ENCODE measurements at places on chromosomes 11 and 22.

DNA sequence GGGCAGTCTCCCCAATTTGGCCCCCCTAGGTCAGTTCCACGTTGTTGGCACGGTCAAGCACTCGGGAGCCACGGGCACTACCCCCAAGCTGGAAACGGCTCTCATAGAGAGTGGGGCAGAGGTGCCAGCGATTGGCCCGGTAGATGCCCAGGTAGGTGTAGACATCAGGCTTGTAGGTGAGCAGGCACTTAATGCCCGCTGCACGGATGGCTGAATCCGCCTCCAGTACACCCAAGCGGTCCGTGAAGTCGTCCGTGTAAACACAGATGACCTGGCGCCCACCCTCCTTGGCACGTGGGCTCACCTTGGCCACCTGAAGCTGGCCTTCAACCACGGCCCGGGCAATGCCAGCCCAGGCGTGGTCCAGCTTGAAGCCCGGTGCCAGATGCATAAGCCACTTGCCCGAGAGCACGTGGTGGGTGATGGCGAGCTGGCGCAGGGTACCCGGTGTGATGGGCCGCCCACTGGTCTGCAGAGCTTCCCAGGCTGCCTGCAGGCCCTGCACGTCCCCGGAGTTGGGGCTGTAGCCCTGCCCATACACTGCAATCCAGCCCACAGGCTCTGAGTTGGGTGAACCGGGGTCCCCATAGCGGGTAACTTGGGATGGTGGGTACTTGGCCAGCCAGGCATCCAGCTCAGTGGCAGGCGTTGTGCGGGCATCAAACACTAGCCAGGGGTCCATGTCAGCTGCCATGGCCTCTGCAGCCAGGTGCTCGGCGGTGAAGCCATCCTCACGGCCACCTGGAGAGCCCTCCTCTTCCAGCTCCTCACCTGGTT lies 1.2 kb downstream of the C11orf68 start:
- DNase-seq = no peak

DNA sequence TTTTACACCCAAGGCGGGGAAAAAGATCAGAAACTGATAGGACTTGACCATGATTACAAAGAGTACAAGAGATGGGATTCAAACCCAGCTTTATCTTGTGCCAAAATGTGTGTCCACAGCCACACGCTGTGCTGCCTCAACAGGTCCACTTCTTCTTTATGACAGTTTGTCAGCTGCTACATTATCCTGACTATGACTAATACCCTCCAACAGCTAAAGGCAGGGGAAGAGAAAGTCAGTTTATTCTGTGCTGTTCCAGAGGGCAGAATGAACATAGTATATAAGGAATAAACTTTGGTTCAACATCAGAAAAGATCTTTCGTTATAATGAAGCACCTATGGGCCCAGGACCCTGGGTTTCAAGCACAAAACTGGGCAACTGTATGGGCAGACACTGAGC lies 668.2 kb upstream of the TENM4 start:
- DNase-seq = no peak

DNA sequence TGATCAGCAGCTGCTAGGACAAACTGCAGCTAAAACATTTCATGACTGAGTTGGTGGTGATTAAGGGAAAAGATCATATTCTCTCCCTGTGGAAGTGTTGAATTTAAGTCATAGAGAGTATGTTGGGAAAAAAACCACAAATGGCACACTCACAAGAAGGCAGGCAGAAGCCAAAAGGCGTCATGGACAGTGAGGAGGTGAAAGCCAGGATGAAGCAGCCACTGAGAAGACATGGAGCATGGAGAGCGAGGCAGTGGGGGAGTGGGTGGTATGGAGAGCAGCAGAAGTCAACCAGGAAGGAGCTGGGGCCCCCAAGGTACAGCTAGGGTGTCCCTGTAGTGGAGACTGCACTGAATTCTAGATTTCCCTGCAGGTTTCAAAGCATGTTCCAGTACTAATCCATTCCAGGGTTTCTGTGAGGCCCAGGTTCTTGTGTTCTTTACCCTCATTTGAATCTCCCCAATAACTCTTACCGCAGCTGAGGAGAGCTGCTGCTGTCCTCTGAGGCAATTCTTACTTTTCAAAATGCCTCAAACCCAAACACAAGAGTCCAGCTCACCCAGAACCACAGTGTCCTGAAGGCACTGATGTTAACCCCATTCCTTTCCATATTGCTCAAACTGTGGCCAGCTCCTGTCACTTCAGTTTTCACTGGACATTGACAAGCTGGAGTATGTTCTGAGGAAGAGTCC lies 191.8 kb upstream of the E2F8 start:
- no peak for DNase-seq

DNA sequence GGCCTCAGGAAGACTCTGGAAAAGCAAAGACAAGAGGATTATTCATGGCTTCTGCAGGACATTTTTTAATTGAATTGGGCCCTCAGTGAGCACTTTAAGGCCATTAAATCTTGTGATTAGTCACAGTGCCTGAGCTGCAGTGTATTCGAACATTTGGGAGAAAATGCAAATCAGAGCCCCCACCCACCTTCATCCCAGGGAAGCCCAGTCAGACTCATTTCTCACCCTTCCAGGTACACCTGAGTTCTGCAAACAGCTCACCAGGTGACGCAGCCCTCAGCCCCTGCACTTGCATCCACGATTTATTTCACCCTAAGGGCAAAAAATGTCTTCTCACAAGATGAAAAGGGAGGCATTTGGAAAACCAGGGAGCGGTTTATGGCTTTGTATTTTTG lies 128.7 kb downstream of the MPPED1 start:
- DNase-seq = no peak

GRCh38 chr11:7528514-7529049 lies 14.8 kb downstream of the PPFIBP2 start:
- no peak for DNase-seq

DNA sequence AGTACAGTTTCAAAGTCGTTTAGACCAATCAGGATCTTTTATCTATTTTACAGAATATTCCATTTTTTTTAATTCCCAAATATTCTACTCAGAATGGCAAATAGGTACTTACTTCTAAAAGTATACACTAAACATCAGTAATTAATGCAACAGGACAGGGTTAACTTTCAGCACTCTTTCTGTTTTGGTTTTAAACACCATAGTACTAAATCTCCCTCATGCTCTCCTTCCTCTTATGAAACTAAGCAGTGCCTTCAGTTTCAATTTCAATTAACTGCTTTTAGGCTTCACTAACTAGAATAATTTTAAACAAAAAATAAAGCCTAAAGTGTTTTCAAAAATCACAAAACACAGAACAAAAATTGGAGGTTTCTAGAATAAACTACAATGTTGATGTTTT lies 57.9 kb downstream of the NOX4 start:
- DNase-seq = no peak

DNA sequence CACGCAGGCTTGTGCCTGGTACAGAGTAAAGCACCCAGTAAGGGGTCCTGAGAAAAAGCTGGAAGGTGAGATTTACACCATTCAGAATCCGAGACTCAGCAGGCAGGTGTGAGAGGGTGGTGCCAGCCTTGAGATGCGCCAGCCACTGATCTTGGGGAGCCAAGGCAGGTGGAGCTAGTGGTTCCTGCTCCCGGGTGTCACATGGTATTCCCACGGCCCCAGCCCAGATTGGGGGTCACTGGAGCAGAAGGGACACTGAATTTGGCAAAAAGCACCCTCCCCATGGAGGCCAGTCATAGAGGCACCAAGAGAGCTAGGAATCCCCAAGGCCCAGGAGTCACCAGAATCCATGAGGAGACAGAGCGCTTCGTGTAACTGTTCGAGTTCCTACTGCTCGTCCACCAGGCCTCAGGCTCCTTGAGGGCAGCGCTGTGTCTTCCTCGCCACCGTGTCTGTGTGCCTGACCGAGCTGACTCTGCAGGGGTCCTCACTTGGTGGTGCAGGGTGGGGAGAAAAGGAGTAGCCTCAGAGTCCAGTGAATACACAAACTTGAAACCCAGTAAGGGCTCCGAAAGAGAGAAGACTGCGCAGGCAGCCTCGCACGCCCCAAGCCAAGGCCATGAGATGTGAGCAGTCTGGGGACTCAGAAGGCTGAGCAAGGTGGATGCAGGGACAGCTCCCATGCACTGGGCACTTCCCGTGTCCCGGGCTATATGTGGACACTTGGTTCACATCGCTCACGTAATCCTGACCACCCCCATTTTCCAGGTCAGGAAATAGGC lies 28.2 kb downstream of the TOM1 start:
- DNase-seq = no peak

DNA sequence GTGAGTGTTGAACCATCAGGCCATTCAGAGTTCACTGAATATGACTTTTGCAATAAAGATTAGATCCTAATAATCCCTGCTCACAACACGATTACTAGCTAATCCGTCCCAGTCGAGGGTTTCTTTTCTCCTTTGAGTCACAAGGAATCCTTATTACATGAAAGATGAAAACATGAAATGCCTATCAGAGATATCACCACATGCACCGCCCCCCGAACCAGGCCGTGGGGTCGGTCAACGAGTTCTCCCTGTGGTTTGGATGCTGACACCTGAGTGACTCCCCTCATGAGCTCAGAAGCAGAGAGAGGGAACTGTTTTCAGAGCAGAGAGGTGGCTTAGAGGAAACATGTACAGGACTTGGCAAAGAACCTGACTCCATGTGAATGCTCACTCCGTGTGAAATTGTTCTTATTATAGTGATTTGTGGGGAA lies 263.3 kb downstream of the ETS1 start:
- DNase-seq = no peak

DNA sequence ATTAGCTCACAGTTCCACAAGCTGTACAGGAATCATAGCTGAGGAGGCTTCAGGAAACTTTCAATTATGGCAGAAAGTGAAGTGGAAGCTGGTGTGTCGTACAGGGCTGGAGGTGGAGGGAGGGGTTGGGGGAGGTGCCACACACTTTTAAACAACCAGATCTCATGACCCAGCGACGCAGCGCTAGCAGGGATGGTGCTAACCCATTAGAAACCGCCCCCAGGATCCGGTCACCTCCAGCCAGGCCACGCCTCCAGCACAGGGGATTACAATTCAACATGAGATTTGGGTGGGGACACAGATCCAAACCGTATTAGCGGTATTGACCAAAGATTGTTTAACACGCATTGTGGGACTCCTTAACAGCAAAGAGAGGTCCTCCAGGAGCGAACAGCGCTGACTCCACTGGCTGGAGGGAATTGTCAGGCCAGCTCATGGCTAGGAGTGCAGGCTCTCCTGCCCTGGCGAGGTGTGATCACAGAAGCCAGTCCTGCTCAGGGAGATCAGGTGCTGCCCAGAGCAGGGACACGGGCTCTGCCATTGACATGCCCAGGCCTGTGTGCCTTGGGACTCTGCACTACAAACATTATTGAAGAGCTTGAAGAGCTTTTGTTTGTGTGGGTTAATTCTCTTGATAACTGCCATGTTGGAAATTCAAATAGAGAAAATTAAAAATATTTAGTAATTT lies 215.3 kb downstream of the TBC1D22A start:
- no peak for DNase-seq

GRCh38 chr22:16783930-16784354 lies 41.3 kb downstream of the XKR3 start:
- no peak for DNase-seq

DNA sequence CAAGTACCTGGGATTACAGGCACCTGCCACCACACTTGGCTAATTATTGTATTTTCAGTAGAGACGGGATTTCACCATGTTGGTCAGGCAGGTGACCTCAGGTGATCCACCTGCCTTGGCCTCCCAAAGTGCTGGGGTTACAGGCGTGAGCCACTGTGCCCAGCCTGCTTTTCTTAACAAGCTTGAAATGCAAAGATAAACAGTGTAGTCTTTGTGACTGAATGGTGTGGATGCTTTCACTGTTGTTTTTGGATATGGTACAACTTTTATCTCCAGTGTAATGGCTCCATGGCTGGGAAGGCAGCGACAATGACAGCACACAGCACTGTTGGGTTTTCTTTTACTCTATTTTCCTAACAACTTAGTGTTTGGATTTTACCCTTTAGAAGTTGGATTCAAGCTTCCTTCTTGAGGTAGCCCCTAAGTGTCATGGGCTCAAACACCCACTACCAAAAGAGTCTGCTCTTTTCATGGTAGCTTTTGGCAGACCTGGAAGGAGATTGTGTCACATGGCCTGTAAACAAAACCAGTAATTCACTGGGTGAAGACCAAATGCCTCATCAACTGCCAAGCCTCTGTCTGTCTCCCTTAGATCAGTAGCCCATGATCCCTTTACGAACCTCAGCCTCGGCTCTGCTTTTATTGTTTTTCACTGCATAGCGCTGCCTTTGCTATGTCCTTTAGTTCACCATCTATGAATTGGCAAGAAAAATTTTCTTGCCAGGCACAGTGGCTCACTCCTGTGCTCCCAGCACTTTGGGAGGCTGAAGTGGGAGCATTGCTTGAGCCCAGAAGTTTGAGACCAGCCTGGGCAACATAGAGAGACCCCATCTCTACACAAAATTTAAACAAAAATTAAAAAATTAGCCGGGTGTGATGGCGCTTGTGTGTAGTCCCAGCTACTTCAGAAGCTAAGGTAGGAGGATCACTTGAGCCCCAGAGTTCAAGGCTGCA lies 6.4 kb downstream of the VPS51 start:
- no peak for DNase-seq

- no peak for DNase-seq
Measured at GRCh38 chr11:2805388-2806056, 80.1 kb downstream of the CDKN1C start.

- no peak for DNase-seq
Measured at GRCh38 chr22:37044634-37045625, 6.6 kb upstream of the KCTD17 start.

GRCh38 chr22:24247564-24248344 lies 2.9 kb upstream of the GGT5 start:
- DNase-seq = no peak
